Testis (tissue), 5 donors: ENCODE measurements at places on chromosomes 12 and 14.
A peak's percentile ranks its signal among the peaks of the same experiment; 100 is the strongest.

DNA sequence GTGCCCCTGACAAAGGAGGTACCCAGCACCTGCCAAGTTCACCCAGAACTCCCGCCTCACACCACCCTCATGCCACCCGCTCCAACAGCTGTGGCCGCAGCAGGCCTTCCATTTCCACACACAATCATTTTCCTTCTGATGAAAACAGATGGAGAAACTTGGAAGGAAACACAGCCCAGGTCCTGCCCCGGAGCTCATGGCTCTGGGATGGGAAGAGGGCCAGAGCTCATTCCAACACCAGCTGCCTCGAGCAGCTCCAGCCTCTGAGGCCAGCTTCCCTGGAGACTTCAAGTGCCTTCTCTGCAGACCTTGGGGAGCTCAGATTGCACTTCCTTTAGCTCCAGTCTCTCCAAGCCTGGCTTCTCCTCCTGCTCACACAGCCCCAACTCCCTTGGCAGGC, 55.1 kb upstream of the CMKLR1 start:
- peaks cover 6% of the 10 kb centered on the region for H3K4me1 ChIP-seq
- no peak overlapping the region for H3K4me3 ChIP-seq
- DNase-seq: peak; percentile 65
- H3K27me3 ChIP-seq: no peaks in the 10 kb centered on the region
- H3K36me3 ChIP-seq: no peaks in the 10 kb centered on the region

DNA sequence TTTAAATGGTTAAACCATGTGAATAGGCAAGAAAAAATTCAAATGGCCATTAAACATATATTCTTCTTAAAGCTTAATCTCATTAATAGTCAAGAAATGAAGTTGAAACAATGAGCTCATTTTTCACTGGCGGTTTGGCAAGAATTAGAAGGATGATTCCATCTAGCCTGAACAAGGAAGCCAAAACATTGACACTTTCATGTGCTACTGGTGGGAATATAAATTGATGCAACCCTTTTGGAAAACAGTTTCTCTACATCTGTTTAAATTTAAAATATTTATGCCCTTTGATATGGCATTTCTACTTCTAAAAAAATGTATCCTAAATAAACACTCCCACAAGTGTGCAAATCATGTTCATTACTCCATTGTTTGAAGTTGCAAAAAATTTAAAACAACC, 174.7 kb upstream of the HIF1A start:
- H3K27ac ChIP-seq: no peak overlapping the region
- peaks cover 26% of the 10 kb centered on the region for H3K4me1 ChIP-seq
- DNase-seq: no peak
- H3K27me3 ChIP-seq: no peaks in the 10 kb centered on the region
- H3K4me3 ChIP-seq: no peak overlapping the region

DNA sequence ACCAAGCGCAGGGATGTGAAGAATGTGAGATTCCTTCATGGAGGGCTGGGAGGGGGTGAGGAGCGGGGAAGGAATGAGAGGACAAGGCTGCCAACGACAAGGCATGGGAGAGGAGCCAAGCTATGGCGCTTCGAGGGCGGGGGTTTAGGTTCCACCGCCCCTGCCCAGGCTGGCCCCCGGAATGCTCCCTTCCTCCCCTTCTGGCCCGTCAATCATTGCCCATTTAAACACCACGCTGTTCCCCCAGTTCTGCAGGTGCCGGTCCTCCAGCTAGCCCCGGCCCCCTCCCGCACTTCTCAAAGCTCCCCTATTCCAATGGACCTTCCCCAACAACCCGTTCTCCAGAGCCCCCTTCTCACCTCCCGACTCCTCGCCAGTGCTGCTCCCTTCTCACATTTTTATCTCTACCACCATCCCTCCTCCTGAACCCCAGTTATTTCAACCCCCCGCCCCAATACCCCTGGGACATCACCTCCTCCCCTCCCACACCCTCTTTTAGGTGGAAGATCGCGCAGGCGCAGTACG, 428 bp downstream of the RNF41 start:
- H3K27ac ChIP-seq: peak overlapping the region; percentile 98
- no peaks in the 10 kb centered on the region for H3K27me3 ChIP-seq
- H3K36me3 ChIP-seq: no peaks in the 10 kb centered on the region
- peak; percentile 56 for DNase-seq

DNA sequence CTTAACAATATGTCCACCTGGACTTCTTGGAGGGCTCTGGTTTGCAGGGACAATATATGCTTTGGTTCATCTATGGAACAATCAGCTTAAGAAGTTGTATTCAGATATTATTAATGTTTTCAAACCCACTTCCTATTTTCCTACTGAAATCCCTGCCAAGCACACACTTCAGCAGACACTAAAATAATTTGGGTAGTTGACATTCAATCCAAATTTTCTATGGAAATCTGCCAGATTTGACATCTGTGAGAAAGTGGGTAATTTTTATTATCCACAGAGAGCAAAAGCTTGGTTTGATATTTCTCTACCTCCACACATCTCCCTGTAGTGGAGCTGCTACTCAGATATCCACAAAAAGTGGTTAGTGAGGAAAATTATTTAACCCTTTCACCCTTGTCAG, 378.8 kb upstream of the SOX5 start:
- no peak overlapping the region for H3K27ac ChIP-seq
- no peak overlapping the region for H3K4me3 ChIP-seq
- no peaks in the 10 kb centered on the region for H3K36me3 ChIP-seq
